ENCODE measurements at places on chromosomes 7 and 10.

- DNase-seq, result no peak
These were observed 28.7 kb upstream of the USP6NL start for GRCh38 chr10:11639849-11640764.

DNA sequence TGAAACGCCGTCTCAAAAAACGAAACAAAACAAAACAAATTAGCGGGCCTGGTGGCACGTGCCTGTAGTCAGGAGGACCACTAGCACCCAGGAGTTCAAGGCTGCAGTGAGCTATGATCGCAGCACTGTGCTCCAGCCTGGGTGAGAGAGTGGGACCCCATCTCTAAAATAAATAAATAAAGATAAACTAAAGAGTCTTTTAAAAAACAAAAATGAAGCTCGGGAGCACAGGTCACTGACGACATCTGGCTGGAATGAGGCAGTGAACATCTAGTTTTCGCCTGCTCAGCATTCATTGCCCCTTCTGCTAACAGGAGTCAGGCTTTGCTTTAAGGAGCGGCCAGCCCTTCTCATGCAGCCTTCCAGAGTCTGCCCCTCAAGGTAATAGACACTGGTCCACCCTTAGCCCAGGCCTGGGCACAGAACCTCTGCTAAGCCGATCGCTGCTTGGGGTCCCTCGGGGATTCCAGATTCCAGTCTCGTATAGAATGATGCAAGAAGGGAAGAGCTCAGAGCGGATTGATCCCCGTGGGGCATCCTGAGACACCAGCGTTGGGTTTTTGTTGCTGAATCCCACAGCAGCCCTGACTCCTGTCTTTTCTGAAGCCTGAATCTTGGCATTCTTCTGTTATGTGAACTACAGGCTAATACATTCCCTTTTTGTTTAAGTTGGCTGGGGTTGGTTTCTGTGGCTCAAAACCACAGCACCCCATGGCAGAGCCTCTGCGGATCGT, 14.2 kb upstream of the FOXK1 start:
- peak; percentile 85 for DNase-seq

DNA sequence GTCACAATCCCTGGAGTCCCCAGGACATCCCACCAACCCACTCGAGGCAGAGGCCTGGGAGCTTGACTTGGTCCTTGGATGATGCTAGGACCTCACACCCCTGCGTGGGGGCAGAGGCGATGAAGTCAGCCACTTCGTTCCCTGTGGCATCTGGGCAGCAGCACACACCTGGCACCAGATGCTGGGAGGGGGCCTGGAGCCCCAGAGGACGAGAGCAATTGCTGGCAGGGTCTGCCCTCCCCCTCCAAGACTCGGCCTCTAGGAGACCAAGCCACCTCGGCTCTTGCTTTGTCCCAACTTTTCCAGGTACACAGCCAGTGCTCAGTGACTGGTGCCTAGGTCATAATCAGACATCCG, 39.1 kb downstream of the DPYSL4 start:
- no peak for DNase-seq

- DNase-seq, result no peak
These were observed 192.8 kb upstream of the AHR start for GRCh38 chr7:17105701-17106100.

- DNase-seq, result no peak
These were observed 808 bp downstream of the C10orf71 start for GRCh38 chr10:49299816-49300139.

- DNase-seq, result no peak
These were observed 133.4 kb downstream of the EVX1 start for GRCh38 chr7:27375958-27376357.

Measured in H4 (cell line).